Hair follicle dermal papilla cell (primary cell): ENCODE measurements at places on chromosomes 6 and 20. TPM values are rescaled to one million over a fixed set of nuclear protein-coding genes. Genes with fewer than 3 reads are reported as not detected.

The CYP39A1 gene
- total RNA-seq, result 4.4 and 4.5 TPM in 2 replicates

The RSPO3 gene
- total RNA-seq, result 13.6 and 14.9 TPM in 2 replicates

The BCAS1 gene
- total RNA-seq, result 0.16 and 0.49 TPM in 2 replicates

The SPEF1 gene
- total RNA-seq, result under 0.01 TPM in 1 of 2 replicates, not detected in the other

The DNAH8 gene
- total RNA-seq, result under 0.01 TPM in 1 of 2 replicates, not detected in the other
